ENCODE measurements at places on chromosomes 12 and 14.

- no peak for DNase-seq
Observed at GRCh38 chr14:98951031-98951430, 321.0 kb downstream of the BCL11B start.

DNA sequence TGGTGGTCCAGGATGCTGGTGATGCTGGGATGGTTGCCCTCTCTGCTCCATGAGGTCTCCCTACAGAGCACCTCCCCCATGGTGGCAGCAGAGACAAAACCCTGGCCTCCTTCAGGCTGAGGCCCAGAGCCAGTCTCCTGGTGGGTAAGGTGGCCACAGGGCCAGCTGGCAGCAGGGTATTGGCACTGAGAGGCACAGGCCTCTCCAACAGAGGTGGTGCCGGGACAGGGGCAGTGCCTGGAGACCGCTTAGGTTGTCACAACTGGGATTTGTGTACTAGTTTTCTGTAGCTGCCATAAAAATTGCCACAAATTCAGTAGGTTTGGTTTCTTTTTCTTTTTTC lies 6.1 kb upstream of the MTA1 start:
- DNase-seq = no peak

- peak; percentile 23 for DNase-seq
Observed at GRCh38 chr14:90518941-90519256, 122.1 kb downstream of the CALM1 start.

- no peak for DNase-seq
Observed at GRCh38 chr12:103875666-103876065, 34.6 kb upstream of the NT5DC3 start.

GRCh38 chr14:70077720-70078119 lies 111.0 kb downstream of the SLC8A3 start:
- no peak for DNase-seq

- no peak for DNase-seq
Observed at GRCh38 chr14:90005441-90005840, 49.7 kb downstream of the TDP1 start.

DNA sequence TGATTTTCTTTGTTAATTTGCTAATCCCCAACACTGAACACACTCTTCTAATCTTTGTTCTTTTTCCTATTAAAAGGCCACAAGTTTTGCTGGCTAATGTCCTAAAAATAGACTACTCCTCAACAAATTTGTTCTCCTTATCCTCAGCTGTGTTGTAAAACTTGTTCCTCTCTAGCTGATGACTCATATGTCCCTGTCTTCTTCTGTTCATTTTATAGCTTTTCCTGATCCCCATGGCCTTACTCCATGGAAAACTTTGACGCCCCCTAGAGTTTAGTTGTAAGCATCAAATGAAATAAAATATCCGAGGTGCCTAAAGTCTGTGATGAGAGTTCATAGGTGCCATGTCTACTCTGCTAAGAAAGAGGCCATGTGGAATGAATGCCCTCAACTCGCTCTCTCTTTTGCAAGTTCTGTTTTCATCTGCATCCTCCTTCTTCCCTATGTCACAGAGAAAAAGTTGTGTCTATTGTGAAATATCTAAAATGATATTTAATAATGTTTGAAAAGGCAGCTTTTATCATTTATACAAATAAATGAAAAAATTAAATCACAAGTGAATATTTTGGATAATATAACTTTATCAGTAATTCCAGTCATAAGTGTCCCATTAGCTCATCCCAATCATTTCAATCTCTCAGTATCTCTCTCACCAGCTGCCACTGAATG lies 237.9 kb downstream of the IPO8 start:
- no peak for DNase-seq

DNA sequence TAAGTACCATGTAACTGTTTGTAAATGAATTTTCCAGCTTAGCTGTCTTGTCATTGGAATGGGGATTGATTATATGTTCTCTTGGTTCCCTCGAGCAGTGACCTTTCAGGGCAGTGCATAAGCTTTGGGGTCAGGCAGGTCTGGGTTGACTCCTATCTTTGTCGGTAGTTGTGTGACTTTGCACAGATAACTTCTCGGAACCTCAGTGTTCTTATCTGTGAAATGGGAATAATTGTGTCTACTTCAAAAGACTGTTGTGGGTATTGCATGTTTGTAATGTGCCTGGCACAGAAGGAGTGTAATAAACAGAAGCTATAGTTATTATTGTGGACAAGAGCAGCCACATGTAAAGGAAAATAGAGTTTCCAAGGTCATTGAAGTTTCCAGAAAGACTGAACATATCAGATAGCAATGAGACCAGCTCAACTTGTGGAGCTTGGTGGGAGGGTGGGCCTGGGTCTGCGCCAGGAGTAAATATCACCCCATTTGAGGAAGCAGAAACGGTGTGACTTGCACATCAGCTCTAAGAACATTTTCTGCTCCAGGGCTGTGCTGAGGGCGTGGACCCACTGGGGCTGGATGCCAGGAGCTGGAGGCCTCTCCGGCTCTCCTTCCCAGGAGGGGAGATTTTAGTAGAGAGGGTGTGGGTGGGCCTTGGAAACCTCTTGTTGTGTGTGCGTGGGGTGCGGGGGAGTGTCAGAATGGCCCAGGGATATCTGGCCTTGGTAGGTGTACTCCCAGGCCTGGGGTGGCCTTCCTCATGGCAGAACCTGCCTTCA lies 19.7 kb downstream of the FOS start:
- DNase-seq = no peak

DNA sequence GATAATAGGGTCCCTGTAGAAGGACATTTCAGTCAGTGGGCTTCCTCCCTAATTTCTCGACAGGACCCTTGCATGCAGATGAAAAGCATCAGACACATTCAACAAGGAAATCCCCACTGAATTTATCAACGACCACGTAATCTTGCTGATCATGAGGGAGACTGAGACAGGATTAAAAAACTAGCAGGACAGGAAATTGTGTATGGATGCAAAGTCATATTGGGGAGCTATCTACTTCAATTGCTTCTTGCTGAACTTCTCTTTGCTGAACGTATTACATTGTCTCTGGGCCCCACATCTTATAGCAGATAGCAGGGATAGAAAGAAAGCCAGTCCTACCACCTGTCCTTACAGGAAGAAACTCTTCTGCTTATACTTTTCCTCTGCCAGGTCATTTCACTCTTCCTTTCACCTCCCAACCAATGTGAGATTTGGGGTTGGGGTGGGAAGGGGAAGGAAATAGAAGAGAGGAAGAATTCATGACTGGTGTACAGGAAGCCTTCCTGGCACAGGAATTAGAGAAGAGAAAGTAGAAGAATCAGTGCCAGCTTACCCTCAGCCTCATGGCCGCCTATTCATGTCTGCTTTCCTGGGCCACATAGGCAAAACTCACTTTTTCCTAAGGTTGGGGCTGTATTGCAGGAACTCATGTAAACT lies 333.3 kb downstream of the ZFP36L1 start:
- no peak for DNase-seq

DNA sequence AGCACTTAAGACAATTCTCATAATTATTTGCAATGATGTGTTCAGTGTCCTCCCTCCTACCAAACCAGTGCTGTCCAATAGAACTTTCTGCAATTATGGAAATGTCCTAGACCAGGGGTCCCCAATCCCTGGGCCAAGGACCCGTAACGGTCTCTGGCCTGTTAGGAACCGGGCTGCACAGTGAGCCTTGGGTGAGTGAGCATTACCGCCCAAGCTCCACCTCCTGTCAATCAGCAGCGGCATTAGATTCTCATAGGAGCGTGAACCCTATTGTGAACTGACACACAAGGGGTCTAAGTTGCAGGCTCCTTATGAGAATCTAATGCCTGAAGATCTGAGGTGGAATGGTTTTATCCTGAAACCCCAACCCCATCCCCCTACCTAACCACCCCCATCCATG lies 3.9 kb downstream of the SVOP start:
- DNase-seq = no peak

DNA sequence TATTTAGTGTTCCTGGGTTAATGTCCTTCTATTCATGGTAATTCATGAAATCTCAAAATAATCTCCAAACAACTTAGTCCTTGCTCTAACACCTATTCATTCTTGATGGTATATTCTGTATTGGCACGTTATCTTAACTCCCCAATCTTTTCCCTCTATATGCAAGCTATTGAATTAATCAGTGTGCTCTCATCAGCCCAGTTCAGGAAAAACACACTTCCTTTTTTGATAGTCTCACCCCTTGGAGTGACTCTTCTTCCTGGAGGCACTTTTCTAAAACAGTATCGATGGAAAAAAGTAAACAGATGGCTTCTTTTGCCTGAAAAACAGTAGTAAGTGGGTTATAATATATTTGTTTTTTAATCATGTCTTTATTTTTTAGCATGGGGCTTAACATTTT lies 28.6 kb downstream of the TULP3 start:
- DNase-seq = no peak

GRCh38 chr12:1115484-1116231 lies 124.6 kb downstream of the ERC1 start:
- DNase-seq = no peak

- no peak for DNase-seq
Observed at GRCh38 chr14:23119363-23120327, 590 bp upstream of the CEBPE start.

- DNase-seq = no peak
Observed at GRCh38 chr12:103929784-103930033, 501 bp upstream of the HSP90B1 start.

DNA sequence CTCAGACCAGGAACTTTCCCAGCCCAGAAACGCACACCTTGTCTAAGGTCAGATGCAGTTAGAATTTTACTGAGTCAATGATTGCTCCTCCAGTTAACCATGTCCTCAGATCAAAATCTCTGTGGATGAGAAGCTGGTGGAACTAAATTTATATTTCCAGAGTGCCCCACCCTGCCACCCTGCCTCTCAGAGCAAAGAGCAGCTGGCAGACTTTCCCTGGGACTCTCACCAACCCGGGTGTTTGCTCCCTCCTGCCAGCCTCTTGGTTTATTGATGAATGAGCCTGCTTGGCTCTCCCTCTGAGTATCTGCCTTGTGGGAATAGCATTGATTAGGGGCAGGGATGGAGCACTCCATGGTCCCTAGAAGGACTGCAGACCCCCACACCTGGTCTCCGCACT lies 5.9 kb upstream of the KRT1 start:
- DNase-seq = no peak
